ENCODE measurements at places on chromosomes 13 and 19.

GRCh38 chr19:45677351-45678230 lies 9.6 kb downstream of the GIPR start:
- peak; percentile 96 for DNase-seq

DNA sequence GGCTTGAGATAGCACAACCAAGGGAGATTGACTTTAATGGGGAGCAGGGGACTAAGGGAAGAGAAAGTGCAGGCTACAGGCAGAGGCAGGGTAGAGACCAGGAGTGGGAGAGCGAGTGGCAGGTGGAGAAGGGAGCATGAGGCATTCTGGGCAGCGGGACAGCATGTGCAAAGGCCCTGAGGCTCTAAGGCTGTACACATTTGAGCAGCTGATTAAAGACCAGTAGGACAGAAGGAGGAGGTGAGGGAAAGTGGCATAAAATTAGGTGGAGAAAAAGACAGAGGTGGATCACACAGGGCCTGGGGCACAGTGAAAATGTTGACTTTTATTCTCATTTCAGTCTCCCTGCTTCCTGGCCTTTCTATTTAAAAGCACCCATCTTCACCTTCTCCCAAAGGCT lies 74.4 kb downstream of the ALOX5AP start:
- DNase-seq = no peak

DNA sequence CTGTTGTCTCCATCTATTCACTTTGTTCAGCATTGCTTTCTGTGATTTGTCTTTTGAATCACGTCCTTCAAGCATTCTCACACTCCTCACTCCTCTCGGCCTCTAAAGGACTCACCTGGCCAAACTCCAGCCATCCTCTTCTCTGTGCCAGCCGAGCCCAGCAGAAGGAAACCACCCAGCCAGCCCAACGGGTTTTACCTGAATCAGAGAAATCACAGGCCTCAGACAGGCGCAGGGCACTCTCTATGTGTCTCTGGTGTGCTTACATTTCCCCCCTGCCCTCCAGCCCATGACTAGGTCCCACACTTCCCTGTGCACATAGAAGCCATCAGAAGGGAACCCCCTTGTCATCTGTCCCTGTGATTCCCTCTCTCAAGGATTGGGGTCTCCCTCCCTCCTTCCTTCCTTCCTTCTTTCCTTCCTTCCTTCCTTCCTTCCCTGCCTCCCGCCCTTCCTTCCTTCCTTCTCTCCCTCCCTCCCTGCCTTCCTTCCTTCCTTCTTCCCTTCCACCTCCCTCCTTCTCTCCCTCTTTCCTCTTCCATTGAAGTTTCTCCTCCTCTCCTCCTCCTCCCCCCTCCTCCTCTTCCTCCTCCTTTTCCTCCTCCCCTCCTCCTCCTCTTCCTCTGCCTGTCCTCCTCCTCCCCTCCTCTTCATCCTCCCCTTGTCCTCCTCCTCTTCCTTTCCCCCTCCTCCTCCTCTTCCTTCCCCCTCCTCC lies 8.8 kb upstream of the ZNF541 start:
- DNase-seq = no peak

- DNase-seq = no peak
These were observed 12.5 kb downstream of the PLIN4 start for GRCh38 chr19:4505570-4506448.

GRCh38 chr13:44017756-44018309 lies 138.1 kb downstream of the LACC1 start:
- no peak for DNase-seq

DNA sequence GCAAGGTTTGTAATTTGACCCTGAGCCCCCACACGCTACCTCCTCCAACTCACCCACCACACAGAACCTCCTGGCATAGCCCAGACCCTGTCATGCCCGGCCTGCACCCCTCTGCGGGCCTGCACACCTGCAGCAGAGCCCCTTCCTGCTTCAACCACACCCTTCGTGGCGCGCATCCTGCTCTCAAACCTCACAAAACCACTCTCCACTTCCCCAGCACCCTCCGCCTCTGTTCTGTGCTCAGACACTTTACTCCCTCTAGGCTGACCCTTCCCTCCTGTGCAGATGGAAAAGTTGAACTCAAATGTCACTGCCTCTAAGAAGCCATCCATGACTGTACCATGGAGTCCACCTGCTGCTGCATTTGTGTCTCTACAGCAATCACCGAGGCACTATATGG lies 28.5 kb downstream of the FAAP24 start:
- no peak for DNase-seq

GRCh38 chr13:102724923-102725322 lies 30.1 kb upstream of the METTL21C start:
- no peak for DNase-seq

DNA sequence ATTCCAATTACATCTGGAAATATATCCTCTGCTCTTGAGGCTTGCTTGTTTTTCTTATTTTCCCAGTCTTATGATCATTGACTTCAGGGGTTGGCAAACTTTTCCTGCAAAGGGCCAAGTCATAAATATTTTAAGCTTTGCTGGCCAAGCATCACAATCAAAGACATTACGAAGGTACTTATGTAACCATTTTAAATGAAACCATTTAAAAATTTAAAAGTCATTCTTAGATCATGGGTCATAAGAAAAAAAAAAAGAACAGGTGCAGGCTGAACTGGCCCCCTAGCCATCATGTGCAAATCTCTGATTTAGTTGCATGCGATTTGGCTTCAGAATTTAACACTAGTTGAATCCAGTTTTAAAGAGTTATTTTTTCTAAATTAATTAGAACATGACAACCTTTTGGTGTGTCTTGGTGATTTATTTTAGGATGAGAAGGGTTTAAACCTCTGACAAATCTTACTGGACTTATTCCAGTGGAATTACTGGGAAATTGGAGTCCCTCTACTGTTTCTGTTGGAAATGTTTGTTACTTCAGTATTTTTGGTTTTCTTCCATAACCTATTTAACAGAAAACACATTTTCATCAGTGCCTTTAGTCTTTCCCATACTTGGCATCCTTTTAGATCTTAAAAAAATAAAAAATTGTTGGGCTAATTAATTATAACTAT lies 148.1 kb downstream of the NHLRC3 start:
- DNase-seq = no peak

DNA sequence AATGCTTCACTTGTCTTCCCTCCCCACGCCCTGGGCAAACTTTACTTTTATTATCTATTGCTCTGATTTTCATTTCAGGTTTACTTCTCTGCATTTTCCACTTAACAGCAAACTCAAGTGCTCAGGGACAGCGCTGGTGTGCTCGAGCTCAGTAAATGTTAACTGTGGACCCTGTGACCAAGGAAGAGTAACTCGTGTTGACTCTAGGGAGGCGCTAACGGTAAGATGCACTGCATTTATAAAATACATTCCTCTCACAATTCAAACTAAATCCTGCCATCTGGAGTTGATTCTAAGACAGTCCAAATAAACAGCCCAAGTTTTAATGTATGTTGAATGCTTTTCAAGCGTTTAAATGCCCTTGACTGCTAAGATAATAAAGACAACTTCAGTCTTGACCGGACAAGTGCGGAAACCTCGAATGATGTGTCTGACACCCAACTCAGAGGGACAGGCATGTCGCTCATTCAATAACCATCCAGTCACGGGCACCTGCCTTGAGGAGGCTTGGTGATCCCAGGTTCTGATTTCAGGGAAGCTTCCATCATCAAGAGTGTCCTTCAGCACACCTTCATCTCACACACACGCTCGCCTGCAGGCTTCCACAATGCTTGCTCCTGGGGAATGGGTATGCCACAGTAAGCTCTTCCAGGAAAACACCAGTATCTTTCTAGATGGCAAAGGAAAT lies 93.2 kb downstream of the STK24 start:
- DNase-seq = no peak

GRCh38 chr19:3819989-3820388 lies 33.8 kb upstream of the MATK start:
- DNase-seq = no peak

DNA sequence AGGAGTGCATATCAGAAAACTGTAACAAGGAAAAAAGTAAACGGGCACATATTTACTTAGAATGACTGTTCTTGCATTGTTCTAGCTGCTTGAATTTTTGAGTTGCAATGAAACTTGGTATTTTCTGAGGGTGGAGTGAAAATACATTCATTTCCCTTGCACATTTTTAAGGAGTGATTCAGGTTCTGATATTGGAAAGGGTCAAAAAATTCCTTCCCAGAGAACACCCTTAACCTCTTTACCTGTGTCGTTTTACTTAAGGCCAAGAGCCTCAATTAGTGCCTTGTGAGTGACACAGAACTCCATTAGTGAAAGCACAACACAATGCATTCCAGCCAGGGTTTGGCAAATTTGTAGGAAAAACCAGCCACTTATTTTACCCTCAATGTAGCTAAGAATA lies 2.3 kb downstream of the ITGBL1 start:
- no peak for DNase-seq

DNA sequence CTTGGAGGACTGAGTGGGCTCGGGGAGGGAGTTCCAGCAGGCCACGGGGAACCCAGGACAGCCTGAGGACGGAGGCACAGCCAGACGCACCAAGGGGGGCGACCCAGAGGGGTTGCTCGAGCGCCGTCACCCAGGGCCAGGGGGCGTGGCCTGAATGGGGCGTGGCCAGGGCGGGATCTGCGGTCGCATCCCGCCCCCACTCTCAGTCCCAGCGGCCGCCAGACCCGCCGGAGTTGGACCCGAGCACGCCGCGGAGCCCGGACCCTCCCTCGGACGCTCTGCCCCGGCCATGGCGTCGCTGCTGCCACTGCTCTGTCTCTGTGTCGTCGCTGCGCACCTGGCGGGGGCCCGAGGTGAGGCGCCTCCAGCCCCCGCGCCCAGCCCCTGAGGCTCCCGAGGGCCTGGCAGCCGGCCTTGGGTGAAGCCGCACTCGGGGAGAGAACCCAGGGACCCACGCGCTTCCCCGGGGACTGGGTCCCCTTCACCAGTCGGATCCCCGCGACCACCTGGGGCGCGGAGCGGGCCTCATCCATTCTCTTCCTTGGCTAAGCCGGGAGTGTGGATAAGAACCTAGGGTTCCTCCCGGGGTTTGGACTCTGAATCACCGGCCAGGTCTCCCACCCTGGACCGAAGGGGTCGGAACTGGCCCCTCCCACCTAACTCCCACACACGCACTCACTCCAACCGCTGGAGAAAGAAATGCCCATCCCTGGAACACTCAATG lies at the start of gene CILP2:
Gene CILP2 (plus strand): TSS at position 205 of the 724 bp plus-strand sequence. CDS start 85 bp downstream, at position 290.
- peak; percentile 80 for DNase-seq

GRCh38 chr19:35522745-35523327 lies 5.3 kb downstream of the SBSN start:
- DNase-seq = no peak

DNA sequence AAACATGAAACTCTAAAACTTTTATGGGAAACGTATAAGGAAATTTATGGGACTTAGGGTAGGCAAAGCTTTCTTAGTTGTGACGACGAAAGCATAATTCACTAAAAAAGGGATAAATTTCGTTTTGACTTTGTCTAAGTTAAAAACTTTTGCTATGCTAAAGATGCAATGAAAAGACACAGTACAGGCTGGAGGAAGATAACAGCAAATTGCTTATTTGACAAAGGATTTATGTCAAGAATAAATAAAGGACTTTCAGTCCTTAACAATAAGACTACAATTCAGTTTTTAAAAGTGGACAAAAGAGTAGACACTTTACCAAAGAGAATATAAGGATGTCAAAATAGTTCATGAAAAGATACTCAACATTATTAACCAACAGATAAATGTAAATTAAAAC lies 150.2 kb downstream of the NBEA start:
- DNase-seq = no peak

Data from BE2C (cell line).